Stimulated activated CD8-positive, alpha-beta memory T cell treated with anti-CD3 and anti-CD28 coated beads, Interleukin-15, amount 100 ng/mL, for 1 hour (primary cell): ENCODE measurements at places on chromosomes 2 and 18.

- no peak for DNase-seq
Observed at GRCh38 chr2:16650287-16651249, 15.1 kb downstream of the CYRIA start.

DNA sequence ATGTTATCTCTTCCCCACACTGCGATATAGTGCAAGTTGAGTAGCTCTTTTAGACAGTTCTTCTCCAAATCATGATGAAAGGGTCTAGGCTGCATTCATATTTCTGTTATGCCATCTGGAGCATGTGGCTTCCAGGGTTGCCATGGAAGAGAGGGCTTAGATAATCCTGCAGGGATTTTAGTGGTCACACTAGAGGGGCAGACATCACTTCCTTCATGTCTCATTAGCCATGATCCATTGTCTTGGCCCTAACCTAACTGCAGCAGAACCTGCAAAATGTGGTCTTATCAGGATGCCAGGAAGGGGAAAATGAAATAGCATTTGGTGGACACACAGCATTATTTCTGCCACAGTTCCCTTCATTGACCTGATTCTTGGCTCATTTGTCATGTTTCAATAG lies 83.1 kb downstream of the ADAM23 start:
- DNase-seq, result no peak

DNA sequence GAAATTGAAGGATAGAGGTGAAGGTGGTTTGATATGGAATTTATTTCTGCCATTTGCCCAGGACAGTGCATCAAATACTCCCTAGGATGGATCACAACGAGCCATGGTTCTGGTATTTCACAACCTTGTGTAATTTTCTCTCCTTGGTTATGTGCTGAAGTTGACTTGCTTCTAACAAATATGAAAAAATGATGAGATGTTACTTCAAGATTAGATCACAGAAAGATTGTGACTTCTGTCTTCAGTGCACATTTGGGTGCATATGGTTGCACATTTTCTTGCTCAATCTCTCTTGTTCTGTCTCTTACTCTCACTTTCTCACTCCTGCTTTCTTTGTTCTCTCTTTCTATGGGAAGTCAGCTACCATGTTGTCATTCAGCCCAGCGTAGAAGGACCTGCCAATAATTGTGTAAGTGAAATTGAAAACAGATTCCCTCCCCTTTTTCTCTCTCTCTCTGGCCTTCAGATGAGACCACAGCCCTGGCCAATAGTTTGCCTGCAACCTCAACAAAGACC lies 104.6 kb upstream of the RMDN2 start:
- no peak for DNase-seq

- no peak for DNase-seq
Observed at GRCh38 chr2:165024199-165024598, 68.9 kb upstream of the SLC38A11 start.

DNA sequence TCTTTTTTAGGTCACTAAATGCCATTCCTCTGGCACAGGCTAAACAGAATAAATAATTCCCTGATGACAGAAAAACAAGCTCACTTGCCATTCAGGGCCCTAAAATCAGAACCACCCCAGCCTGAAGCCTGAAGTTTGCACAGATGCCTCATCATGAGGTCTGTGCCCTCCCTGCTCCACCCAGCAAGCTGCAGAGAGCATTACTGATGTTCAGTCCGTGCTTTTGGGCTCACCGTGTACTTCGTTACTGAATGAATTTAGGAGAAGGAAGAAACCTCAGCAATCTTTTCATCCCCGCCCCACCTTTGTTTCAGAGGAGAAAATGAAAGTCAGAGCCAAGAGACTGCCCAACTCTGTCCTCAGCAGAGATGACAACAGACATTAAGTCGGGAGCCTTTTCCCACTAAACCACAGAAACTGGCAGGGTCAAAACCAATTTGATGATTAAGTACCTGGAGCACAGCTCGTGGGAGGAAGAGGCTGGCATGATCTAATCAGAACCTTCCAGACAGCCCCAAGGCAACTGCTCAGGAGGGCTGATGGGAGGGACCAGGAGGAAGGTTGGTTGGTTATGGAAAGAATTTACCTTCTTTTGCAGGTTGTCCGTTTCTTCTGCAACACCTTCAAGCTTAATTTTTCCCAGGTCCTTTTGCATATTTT lies 122.7 kb downstream of the LAMA1 start:
- DNase-seq, result no peak

DNA sequence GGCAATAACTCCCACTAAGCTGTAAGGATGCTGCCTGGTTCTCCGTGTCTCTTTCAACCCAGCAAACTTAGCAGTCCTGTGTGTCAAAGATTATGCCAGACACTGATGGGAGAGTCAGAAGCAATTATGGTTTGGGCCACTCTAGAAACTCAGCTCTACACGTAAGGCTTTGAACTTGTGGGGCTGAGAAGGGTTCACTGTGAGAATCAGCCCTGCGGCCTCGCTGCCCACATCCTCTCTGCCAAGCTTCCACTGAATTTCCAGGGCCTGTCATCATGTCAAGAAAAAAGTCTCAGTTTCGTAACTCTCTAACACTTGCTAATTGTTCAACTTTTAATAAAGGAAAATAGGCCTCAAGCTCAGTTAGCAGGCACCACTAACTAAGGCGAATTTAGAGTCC lies 308.8 kb upstream of the LYPD1 start:
- DNase-seq, result no peak

DNA sequence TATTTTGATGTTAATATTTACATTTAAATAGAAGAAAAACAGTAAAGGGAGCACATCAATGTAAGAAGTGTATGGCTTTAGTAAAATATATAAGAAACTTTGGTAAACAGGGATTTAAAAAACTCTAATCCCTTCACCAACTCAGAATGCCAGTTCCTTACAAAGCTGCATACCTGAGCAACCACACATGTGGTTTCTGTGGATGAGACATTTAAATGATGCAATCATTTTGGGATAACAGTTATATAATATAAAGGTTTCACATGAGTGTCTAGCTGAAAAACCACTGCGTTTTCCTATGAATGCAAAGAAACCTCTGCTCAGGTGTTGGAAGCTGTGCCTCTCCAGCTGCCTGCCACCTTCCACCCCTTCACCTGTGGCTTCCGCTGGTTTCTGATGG lies 209.1 kb upstream of the REV1 start:
- no peak for DNase-seq

- no peak for DNase-seq
Observed at GRCh38 chr2:145273840-145274239, 753.9 kb upstream of the ZEB2 start.

DNA sequence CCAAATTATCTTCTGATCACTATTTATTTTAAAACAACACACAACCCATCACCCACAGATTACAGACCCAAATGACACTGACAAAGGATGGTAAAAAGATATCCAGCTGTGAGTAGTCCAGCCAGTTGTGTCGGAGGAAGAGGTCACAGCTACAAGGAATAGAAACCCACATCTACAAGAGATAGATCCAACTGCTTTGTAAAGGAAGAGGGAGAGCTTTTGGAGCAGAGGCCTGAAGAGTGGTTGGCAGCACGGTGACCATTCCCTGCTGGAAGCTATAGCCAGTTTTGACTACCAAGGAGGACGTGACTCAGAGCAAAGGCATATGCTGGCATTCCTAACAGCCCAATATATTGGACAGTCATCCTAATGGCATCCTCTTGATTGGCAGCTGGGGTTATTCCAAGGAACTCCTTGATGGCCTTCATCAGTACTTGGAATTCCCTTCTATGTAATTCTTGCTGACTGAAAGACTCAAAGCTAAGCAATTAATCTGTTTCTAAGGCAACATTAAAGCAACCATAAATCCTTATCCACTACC lies 17.1 kb downstream of the SLC8A1 start:
- DNase-seq, result no peak

- DNase-seq, result no peak
Observed at GRCh38 chr2:78245394-78246135, 723.4 kb upstream of the LRRTM4 start.

DNA sequence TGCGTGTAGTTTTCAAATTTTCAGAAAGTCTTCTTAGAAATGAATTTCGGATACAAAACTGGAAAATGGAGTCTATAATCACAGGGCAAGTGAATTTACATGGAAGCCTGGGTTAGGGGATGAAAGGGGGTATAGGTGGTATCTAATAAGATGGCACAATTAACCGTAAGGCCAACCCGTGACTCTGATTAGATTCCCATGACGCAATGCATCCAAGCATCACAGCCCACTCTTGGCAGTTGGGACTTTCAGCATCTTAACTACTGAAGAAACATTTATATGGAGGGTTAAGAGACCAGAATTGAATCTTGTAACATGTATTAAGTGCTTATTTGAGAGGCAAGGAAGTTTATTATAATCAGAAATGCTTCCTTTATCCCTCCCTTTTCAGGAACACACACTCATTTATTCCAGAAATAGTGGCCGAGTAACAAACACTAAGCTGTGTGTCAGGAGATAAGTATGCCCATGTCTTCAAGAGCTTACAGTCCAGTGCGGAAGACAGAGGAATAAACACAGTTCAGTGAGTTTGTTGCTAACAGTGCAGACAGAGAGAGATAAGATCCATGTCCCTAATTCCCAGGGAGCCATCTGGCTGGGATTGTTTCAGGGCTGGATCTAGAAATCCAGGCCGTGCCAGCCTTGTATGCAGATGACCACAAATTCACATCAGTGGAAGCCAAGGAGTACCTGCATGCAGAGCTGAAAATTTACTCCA lies 151.2 kb downstream of the ANTXR1 start:
- no peak for DNase-seq

- no peak for DNase-seq
Observed at GRCh38 chr2:179613701-179614100, 247.7 kb downstream of the ZNF385B start.

DNA sequence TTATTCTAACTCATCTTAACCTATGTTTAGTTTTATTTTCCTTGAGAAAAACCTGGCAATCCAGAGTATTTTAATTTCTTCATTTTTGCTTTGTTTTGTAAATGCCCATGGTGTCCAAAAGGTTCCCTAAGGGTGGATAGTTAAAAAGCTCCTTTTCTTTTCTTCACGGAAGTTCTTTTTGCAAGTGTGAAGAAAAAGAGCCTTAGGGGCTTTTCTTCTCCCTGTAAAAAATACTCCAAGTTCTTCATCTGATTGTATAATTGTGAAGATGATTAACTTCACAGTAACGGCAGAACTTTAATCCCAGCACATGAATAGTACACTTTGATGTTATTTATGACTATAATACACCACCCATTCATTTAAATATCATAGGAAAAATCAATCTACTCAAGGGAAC lies 530.2 kb upstream of the LINC00305 start:
- DNase-seq, result no peak

DNA sequence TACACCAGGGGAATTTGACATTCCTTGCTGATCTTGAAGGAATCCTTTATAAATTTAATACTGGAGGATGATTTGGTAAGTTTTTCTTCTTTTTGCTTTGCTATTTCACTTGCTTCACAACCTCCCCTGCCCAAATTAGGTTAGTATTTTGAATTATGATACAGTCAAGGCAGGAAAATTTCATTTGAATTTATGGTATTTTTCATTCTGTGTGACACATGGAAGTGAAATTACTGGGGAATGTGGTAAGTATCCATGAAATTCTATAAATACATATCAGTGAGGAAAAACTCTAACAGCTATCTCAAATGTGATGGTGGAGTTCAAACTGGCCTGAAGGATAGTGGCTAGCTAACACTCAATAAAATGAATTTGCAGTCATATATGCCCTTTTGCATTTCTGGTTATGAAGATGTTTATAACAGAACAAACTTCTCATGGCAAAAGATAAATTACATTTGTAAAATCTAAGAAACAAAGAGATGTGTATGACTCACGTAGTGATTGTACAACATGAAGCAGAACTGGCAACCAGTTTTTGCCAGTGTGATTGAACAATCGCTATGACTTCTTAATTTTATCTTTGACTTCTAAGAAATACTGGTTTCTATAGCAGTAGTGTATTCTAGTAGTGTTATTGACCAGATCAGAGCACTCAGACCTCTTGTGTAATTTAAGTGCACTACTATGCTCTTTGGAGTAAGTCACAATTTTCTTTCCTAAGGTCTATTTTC lies 152.6 kb downstream of the IKZF2 start:
- no peak for DNase-seq

DNA sequence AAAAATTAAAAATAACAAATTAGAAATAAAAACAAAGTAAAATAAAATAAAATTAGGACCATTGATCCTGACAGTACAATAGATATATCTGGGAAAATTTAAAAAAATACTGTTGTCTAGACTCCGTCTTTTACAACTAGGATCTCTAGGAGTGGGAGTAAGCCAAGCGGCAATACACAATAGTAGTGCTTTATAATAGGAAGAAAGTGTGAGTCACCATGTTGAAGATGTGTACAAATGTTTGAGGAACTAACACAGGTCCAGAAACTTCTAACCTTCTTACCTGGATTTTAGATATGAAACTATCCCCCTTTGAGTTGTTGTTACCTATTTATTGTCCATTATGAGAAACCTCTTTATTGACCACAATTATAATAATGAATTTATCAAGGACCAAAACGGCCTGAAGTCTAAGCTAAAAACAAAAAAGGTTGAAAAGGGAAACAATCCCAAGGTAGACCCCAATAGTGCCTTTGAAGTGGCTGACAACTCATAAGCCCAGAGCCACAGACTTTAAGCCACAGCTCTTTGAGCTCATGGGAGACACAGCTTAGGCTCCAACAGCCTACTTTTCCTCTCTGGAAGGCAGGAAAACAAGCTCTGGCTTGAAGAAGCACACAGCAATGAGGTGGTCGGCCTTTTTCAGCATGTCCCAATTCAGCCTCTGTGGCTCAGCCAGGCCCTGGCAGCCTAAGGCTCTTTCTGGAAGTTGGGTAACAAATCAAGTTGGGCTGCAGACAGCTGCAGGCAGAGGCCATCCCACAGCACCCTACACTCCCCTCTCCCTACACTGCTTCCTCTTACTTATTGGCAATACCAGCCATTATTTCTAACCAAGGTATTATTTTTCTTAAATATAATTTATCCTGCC lies 62.9 kb downstream of the AQP4 start:
- DNase-seq, result no peak

- no peak for DNase-seq
Observed at GRCh38 chr2:177015356-177015923, 197.2 kb upstream of the HNRNPA3 start.

DNA sequence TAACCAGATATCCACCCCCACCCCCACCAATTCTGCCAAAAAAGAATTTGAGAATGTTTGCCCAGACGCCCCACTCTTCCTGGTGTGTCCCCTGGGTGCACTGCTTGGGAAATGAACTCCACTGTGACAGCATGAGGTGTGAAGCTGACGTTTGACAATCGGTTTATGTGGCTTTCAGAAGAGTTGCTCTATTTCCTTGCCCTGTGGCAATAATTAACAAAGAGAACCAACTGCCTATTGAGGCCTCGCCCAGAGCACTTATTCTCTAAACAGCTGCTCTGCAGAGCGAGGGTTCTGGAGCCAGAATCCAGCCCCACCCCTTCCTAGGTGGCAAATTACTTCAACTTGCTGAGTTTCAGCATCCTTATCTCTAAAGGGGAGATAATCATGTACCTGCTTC lies 115.8 kb upstream of the SIX3 start:
- DNase-seq, result no peak

- DNase-seq, result no peak
Observed at GRCh38 chr2:211756266-211756665, 782.3 kb downstream of the ERBB4 start.

GRCh38 chr2:28155086-28155485 lies 237.6 kb upstream of the FOSL2 start:
- DNase-seq, result no peak

- no peak for DNase-seq
Observed at GRCh38 chr18:53625997-53626599, 598.4 kb downstream of the MBD2 start.
